ENCODE measurements at places on chromosomes 3 and 15.

DNA sequence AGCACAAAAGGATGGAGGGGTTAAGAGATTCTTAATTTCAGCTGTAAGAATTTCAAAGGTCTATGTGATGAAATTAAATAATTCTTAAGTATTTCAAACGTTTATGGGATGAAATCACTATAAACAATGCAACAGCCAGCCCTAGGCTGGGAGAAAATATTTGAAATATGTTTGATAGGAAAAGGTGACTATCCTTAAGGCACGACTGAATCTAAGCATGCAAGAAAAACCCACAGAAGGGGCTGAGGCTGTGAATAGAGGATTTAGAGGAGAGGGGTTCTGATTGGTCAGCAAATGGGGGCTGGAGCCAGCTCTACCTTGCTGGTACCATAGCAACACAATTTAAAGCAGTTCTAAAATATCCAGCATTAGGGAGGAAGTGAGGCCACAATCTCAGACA, 220.8 kb upstream of the ATP10A start:
- DNase-seq: no peak

- no peak for DNase-seq
These were observed 21.7 kb downstream of the CSNK1G1 start for GRCh38 chr15:64333986-64334929.

DNA sequence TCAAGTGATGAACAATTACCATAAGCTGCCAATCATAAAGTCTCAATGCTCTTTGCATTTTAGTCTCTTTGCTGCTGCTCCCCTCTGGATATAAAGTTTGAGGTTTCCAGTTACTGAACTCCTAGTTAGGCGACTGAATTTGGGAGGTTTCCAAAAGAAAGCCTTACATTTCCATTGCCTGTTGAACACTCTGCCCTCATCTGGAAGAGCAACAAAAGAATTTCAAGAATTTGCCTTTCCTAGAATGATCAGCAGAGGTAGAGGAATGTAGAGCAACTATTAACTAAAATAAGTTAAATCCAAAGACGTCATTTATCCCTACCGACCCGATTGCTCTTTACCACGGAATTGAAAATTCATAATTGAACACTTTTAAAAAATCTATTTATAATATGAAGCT, 53.4 kb upstream of the PRICKLE2 start:
- DNase-seq: no peak

DNA sequence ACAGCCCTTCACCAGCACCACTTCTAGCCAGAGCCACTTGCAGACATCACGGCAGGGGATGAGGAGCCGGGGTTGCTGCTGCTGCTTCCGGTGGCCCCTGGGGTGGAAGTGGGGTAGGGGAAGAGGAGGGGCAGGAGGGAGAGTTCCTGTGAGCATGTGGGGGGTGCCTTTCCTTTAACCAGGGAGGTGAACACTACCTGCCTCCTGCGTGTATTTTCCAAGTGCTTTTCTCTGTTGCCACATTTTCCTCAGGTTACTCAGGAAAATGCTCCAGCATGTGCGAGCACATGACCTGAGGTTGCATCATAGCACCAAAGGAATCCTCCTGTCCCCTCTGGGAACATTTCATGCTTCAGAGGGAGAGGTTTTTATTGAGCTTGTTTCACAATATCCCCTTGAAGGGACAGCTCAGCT, 12.2 kb upstream of the SACM1L start:
- DNase-seq: no peak

GRCh38 chr3:181050738-181051137, 61.2 kb upstream of the DNAJC19 start:
- no peak for DNase-seq

DNA sequence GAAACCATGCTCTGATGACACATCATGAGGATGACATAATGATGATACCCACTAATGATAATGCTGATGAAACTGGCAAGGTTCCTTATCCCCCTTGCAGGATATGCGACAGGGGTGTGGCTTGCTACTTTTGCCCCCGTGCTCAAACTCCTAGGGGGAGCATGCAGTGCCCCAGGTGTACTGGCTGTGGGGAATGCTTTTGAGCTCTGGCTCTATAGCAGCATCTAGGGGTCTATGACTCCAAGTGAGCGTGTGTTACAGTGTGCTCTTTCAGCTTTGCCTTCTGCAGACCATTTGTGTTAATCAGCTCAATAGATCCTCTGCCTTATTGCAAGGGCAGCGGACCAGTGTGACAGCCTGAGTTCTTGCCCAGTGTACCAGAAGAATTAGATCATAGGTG, 1239.5 kb downstream of the SI start:
- no peak for DNase-seq

DNA sequence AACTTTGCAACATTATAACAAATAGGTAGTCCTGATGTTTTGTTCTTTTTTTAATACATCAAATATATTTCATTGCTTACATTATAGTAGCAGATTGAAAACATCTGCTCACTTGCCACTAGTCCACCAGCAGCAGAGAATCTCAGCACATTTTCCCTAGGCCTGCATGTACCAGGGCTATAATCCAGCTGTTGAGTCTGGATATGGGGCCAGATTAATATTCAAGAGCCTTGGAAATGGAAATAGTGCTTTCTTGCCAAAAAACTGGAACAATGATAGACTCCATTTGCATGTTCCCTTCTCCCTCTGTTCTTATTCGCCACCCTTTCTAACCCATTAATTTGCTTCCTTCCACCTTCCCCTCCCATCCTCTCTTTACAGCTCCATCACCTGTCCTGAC, 288.0 kb downstream of the EPHA3 start:
- DNase-seq: no peak

DNA sequence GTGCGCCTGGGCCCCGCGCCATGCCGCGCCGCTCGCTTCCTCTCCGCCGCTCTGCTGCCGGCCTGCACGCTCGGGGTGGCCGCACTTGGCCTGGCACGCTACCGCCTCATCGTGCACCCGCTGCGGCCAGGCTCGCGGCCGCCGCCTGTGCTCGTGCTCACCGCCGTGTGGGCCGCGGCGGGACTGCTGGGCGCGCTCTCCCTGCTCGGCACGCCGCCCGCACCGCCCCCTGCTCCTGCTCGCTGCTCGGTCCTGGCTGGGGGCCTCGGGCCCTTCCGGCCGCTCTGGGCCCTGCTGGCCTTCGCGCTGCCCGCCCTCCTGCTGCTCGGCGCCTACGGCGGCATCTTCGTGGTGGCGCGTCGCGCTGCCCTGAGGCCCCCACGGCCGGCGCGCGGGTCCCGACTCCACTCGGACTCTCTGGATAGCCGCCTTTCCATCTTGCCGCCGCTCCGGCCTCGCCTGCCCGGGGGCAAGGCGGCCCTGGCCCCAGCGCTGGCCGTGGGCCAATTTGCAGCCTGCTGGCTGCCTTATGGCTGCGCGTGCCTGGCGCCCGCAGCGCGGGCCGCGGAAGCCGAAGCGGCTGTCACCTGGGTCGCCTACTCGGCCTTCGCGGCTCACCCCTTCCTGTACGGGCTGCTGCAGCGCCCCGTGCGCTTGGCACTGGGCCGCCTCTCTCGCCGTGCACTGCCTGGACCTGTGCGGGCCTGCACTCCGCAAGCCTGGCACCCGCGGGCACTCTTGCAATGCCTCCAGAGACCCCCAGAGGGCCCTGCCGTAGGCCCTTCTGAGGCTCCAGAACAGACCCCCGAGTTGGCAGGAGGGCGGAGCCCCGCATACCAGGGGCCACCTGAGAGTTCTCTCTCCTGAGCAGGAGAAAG, 951 bp downstream of the GPR62 start:
- DNase-seq: no peak

GRCh38 chr3:165339753-165340152, 143.6 kb upstream of the SLITRK3 start:
- no peak for DNase-seq

- no peak for DNase-seq
These were observed 296.9 kb upstream of the NECTIN3 start for GRCh38 chr3:110774496-110775265.

GRCh38 chr15:92383519-92384324, 10.0 kb upstream of the ST8SIA2 start:
- peak; percentile 7 for DNase-seq

GRCh38 chr3:134366928-134367811, 7.1 kb downstream of the AMOTL2 start:
- no peak for DNase-seq

- DNase-seq: no peak
These were observed 73.5 kb upstream of the IQSEC1 start for GRCh38 chr3:13146643-13147143.

DNA sequence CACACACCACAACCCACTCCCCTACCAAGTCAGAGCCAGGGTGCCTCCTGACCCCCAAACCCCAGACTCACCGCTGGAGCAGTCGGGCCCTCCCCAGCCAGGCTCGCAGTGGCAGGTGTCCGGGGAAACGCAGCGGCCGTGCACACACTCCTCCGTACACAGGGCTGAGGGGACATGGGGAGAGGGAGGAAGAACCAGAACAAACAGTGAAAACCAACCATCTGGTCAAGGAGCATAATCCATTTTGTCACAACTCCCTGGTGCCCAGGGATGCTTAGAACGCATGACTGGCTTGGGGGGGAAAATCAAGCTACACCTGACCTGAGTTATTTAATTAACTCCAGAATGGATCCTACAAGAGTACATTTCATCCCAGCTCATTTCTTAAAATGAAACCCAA, 159.2 kb downstream of the MEGF11 start:
- no peak for DNase-seq

GRCh38 chr3:24368605-24369004, 126.0 kb downstream of the THRB start:
- no peak for DNase-seq

- DNase-seq: no peak
These were observed 164.3 kb downstream of the ECT2 start for GRCh38 chr3:172914854-172915253.

- no peak for DNase-seq
These were observed 87.5 kb downstream of the FAM43A start for GRCh38 chr3:194773216-194773615.

GRCh38 chr3:133469140-133469731, 69.4 kb downstream of the BFSP2 start:
- no peak for DNase-seq

DNA sequence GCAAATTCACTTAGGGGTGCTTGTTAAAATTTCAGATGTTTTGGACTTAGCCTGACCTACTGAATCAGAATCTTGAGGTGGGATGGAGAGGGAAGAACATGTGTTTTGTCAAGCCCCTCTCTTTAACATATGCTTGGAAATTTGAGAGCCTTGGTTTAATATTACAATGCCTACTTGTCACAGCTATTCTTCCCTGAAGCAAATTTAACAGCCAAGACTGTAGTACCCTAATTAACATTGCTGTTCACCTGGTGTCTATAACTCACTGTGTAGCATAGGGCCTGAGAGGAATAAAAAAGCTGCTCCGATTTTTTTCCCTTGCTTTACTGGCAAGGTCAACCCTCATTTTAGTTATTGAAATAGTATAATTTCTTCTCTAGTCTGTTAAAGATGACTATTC, 880.1 kb downstream of the CADM2 start:
- DNase-seq: no peak

DNA sequence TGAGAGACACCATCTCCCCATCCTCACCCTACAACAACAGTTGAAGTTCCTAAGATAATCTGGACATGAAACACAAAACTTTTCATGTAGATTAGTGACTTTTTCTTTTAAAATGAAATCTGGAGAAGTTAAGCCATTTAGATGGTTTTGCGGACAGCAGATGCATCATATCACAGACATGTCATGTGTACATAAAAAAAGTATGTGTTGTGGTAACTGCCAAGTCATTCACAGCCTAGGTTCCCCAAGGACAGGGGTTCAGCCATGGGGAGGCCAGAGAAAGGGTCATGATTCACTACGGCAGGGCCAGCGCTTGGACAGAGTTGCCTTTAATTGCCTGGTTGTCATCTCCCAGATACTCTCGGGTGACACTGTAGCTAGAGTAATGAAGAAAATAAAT, 163.2 kb downstream of the PDZRN3 start:
- DNase-seq: no peak

DNA sequence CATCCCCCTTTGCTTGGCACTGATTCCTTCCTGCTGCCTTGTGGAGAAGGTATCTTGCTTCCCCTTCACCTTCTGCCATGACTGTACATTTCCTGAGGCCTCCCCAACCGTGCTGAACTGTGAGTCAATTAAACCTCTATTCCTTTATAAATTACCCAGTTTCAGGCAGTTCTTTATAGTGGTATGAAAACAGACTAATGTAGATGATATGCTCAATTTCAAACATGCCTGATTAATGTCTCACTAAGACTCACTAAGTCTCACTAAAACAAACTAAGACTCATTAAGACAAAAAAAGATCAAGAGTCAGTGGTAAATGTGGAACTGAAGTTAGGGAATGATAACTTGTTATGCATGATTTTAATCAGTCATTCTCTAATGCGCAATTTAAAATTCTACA, 606.6 kb downstream of the RBMS3 start:
- no peak for DNase-seq

Measured in activated CD8-positive, alpha-beta memory T cell treated with anti-CD3 and anti-CD28 coated beads for 48 hours (primary cell).